ENCODE measurements at places on chromosomes 5 and 9. TPM values are rescaled to one million over a fixed set of nuclear protein-coding genes. Genes with fewer than 3 reads are reported as not detected.

GRCh38 chr5:84382363-84383295, 2.1 kb downstream of the EDIL3 start:
- H3K4me3 ChIP-seq = peak overlapping the region; percentile 45
- peak overlapping the region; percentile 65 for H3K27ac ChIP-seq
- DNase-seq = no peak
- peaks cover 18% of the 10 kb centered on the region for H3K4me1 ChIP-seq
- H3K36me3 ChIP-seq = no peaks in the 10 kb centered on the region

DNA sequence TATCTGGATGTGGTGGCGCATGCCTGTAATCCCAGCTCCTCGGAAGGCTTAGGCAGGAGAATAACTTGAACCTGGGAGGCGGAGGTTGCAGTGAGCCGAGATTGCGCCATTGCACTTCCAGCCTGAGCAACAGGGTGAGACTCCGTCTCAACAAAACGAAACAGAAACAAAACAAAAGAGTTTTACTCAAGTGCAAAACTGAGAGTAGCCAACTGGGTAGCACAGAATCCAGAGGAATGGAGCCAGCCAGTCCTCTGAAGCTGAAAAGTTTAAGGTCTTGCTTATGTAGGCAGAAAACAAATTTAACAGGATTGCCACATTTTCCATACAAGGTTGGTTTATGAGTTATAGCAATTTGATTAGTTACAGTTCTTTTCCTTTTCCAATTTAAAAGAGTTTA, 32.0 kb downstream of the SPIN1 start:
- no peaks in the 10 kb centered on the region for H3K27me3 ChIP-seq
- no peaks in the 10 kb centered on the region for H3K4me1 ChIP-seq
- no peaks in the 10 kb centered on the region for H3K36me3 ChIP-seq
- no peak overlapping the region for H3K27ac ChIP-seq

GRCh38 chr9:83932011-83932410, 10.8 kb upstream of the KIF27 start:
- H3K36me3 ChIP-seq = no peaks in the 10 kb centered on the region
- no peak overlapping the region for H3K27ac ChIP-seq
- no peaks in the 10 kb centered on the region for H3K27me3 ChIP-seq
- H3K4me1 ChIP-seq = no peaks in the 10 kb centered on the region
- no peak overlapping the region for H3K4me3 ChIP-seq
- DNase-seq = no peak

DNA sequence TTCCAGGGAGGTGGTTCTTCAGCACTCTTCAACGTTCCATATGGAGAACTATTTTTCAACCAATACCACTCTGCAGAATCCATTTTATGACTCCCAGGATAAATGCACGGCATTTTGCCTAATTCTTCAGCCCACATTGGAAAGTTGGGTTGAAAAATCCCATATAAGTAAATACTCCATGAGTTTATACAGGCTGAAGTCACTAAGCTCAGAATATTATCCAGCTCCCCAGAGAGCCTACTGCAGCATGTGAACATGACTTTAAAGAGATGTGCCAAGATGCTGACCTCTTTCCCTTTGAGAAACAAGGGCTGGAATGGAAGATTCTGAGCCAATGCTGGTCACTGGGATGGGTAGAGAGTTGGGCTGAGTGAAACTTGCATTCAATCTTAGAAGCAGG, 111.9 kb upstream of the SLIT3 start:
- no peaks in the 10 kb centered on the region for H3K4me1 ChIP-seq
- DNase-seq = no peak
- H3K27ac ChIP-seq = peak overlapping the region; percentile 26
- H3K4me3 ChIP-seq = no peak overlapping the region
- no peaks in the 10 kb centered on the region for H3K36me3 ChIP-seq

DNA sequence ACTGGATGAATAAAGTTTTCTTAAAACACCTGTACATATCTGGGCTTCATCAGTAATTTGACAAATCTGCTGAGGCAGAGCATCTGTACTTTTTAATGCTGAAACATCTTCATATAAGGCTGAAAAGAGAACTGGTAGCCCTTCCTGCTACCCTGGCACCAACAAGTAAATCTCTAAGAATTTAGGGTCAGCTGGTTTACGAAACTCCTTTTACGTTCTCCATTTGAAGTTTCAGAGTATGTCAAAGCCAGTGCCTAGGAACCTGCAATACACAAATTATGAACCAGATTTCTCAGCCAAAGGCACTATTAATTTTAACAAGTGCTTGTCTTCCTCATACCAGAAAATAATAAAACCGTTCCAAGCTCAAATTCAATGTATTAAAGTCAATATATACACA, 3.8 kb downstream of the ZFAND5 start:
- H3K27ac ChIP-seq = peak overlapping the region; percentile 100
- H3K4me1 ChIP-seq = peaks cover 55% of the 10 kb centered on the region
- DNase-seq = no peak

DNA sequence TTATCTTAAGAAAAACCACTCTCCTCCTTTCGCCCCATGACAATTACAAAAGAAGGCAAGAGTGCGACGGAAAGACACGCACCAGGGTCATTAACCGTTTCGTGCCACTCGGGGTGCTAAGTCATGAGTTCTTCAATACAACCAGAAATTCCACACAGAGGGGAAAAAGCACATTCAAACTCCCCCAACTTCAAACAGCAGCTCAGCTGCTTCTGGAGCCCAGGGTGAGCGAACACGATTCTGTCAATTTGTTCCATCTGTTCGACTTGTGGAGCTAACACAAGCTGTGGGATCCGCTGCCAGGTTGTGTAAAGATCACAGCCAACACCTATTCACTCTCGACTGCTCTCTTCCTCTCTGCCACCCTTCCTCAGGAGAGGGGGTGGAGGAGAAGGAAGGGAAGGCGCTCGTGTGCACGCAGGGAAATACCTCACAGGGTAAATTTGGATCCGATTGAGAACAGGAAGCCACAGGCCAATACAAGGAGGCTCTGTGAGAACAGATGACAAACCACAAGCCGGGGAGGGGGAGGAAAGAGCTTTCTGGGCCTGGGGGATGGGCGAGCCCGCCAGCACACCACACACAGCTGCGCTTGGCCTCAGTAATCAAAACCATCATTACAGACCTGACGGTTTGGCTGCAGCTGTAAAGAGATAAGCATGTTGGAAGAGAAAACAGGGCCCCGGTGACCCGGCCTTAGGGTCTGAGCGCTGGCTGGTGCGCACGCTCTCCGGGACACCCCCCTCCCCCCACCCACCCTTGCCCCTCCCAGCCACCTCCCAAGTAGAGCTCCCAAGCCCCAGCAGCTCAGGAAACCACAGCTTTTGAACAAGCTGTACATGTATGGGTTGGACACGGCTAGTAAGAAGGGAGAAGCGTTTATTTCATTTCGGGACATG, 54.3 kb downstream of the PTCH1 start:
- no peaks in the 10 kb centered on the region for H3K36me3 ChIP-seq
- peak; percentile 67 for DNase-seq
- peaks cover 46% of the 10 kb centered on the region for H3K4me1 ChIP-seq
- H3K27ac ChIP-seq = peak overlapping the region; percentile 80

DNA sequence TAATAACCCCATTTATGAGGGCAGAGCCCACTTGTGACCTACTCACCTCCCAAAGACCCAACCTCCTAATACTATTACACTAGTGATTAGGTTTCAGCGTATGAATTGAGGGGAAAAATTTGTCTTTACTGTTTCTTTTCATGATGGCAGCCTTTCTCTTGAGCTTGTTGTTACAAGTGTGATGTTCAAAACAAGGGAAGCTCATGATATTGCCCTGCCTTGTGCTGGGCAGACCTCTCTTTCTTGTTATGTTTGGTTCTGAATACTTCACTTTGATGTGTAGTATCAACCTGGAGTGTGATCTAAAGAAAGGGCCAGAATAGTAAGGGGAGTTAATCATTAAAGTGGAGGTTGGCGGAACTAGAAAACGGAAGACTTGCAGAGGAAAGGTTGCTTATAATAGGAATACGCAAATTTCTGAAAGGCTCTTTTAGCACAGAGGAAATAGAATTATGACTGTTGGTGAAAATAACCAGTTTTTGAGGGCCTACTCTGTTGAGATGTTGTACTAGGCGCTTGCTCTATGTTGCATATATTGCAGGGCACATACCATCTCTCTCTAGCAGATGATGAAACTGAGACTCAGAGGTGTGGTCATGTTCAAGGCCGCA, 68.2 kb downstream of the MELK start:
- H3K36me3 ChIP-seq = no peaks in the 10 kb centered on the region
- no peaks in the 10 kb centered on the region for H3K27me3 ChIP-seq
- H3K4me1 ChIP-seq = no peaks in the 10 kb centered on the region
- no peak for DNase-seq

The PCDHB16 gene
- 9.2 TPM for total RNA-seq

The FCN2 gene
- total RNA-seq = not detected

The ADGRD2 gene
- total RNA-seq = not detected

The F2RL2 gene
- total RNA-seq = not detected

The ANKDD1B gene
- total RNA-seq = 0.63 TPM

The SOX30 gene
- not detected for total RNA-seq
